DMS 273 treated with DMSO at 0.1 percent for 48 hours (cell line): ENCODE measurements at places on chromosomes 11 and 22.

GRCh38 chr22:36368359-36368983, 19.3 kb downstream of the MYH9 start:
- no peak for DNase-seq

DNA sequence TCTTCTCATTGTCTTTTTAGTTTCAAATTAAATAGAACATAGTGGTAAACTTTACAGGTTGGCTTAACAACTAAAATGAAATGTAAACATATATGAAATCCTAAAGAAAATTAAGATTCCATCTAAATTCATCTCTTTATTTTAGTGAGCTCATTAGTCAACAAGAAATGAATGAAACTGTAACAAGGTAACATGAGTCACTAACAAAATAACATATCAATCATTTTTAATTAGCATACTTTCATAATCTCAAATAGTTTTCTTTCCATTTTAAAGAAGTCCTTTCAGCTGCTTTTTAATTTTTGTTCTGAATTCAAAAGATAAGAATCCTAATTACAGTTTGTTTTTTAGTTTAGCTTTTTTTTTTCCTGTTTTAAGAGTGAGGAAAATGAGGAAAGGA, 688.6 kb upstream of the TENM4 start:
- DNase-seq: no peak

DNA sequence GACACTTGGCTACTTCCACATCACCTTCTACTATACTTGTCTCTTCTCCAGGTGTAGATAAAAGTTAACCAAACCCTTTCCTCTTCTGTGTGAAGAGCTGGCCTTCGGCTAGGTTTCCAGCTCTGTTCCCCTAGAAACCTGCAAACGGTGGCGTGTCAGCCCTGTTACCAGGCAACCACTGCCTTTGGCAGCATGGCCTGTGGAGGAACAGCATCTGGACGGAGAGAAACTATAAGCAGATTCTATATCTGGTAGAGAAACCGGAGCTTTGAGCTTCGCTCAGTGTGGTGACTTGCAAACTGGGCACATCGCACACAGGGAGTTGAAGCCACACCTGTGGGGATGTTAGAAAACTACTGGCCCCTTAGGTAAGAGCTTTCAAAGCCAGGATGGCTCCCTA, 35.9 kb downstream of the ARAP1 start:
- peak; percentile 31 for DNase-seq

DNA sequence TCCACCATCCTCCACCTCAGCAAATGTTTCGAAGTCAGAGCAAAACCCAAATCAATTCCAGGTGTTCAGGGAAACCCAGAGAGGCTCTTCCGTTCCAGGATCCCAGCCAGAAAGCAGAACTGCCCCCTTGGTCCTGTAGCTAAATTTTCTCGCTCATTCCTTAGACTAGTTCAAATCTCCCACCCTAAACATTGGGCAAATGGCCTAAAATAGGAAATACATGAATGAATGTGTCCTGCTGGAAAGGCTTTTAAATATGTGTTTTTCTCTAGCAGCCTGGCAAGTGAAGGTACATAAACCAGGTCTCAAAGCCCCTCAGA, 89.6 kb downstream of the ETS1 start:
- no peak for DNase-seq

DNA sequence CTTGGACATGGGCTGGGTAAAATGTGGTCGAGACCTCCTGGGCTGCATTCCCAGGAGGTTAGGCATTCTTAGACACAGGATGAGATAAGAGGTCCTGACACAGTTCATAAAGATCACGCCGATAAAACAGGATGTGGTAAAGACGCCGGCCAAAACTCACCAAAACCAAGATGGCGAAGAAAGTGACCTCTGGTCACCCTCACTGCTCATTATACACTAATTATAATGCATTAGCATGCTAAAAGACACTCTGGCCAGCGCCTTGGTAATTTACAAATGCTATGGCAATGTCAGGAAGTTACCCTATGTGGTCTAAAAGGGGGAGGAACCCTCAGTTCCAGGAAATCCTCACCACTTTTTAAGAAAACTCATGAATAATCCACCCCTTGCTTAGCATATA, 983.3 kb downstream of the OPCML start:
- no peak for DNase-seq

- DNase-seq: no peak
Measured at GRCh38 chr11:117062498-117062897, 35.7 kb downstream of the SIK3 start.

GRCh38 chr11:84675396-84676025, 951.6 kb downstream of the DLG2 start:
- DNase-seq: no peak

- no peak for DNase-seq
Measured at GRCh38 chr11:105023003-105023402, at the start of gene CASP5. Gene CASP5 (minus strand): TSS chr11:105023168. CDS start chr11:105023136, 32 bp downstream.

GRCh38 chr22:41725510-41726110, 26.3 kb downstream of the MEI1 start:
- DNase-seq: no peak

- DNase-seq: no peak
Measured at GRCh38 chr11:47083913-47084312, 92.8 kb downstream of the ARFGAP2 start.

DNA sequence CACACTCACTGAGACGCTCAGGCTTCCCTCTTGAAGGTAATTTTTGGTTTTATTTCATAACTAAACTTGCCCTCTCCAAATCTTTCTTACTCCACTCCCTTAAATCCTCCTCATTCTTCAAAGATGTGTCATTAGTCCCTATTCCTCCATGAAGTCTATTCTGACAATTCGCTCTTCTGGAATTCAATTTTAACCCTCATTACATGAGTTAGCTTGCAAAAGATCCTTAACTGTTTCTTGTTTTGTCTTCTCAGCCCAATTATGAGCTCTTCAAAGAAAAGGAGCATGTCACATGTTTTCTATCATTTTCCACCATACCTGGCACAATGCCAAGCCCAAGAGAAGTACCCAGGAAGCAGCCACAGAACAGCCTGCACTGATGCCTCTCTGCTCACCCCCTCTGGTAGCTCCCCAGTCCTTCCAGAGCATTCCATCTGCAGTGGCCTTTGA, 13.0 kb downstream of the GALNT18 start:
- no peak for DNase-seq

DNA sequence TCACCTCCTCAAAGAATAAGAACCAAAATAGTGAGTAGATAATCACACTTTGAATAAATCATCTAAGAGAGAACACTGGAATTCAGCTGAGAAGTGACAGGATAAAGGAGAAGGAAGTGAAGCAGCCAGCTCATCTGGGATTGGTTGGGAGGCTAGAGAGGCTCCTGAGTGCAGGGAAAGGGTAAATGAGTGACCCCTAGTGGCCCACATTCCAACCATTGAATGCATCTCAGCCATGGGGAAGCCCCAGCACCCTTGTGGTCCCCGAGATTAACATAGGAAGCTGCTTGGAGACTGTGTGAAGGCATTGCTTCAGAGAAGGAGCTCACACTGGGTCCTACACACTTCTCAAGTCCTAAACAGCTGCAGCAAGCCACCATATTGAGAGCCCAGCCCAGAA, 82.3 kb downstream of the JRKL start:
- DNase-seq: no peak

DNA sequence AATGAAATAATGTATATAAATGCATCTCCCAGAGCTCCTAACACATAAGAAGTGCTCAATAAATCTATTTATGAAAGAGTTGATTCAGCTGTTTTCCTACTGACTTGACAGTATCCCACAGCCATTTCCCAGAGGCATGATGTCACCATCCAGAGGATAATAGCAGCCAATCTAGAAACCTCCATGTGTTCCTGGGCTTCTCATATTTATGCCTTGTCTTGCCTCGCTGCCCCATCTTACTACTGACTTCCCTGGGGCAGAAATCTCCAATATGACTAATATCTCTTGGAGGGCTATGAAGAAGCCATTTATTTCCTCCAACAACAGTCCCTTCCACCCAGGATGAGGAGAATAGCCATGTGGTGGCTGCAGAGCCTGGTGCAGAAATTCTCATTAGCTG, 115.4 kb upstream of the NAV2 start:
- DNase-seq: no peak

- no peak for DNase-seq
Measured at GRCh38 chr11:116929414-116930090, 92.1 kb upstream of the APOA1 start.

DNA sequence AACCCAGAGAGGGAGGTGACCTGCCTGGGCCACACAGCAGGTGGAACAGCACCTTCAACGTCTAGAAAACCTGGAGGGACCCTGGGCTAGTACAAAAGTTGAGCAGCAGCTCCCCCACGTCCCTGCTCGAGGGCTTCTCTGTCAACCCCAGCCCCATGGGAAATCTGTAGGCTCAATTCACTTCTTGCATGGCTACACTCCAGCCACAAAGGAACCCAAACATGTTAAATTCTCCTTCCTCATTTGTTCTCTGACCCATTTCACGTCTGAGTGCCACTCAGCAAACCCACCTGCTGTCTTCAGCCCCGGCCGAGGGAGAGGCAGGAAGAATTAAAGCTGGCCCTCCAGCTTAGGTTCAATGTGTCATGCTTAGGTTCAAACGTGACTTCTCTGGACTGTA, 418.5 kb downstream of the MIAT start:
- no peak for DNase-seq

- no peak for DNase-seq
Measured at GRCh38 chr11:48083421-48083820, 103.1 kb downstream of the PTPRJ start.

DNA sequence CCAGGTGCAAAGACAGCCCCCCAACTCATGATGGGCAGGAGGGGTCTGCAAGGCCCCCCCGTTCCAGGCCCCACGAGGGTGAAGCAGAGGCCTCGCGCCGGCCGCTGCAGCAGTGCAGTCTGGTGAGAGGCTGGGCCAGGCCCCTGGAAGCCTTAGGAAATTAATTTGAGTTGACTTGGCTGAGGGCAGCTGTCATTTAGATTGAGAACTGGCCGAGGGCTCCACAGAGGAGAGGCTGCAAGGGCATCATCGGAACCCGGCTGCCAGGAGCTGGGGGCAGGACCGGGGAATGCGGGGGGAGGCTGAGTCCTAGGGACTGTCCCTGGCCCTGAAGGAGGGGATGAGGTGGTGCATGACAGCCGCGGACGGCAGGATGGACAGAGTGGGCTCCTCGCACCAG, 39.9 kb downstream of the MN1 start:
- no peak for DNase-seq

DNA sequence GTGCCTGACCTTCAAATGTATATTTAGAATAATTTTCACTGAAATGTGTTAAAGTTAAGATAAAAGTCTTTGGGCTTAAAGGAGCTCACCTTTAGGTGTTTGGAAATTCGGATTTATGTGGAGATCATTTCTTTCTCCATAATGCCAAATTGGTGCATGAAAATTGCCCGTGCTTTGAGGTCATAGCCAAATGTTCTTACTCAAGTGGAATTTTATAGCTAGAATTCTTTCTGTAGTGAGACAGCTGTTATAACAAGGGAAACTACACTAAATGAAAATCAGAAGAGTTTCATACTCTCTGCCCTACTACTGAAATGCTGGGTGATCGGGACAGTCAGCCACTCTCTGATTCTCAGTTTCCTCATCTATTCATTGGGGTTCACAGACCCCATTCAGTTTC, 89.5 kb upstream of the DBX1 start:
- DNase-seq: no peak

DNA sequence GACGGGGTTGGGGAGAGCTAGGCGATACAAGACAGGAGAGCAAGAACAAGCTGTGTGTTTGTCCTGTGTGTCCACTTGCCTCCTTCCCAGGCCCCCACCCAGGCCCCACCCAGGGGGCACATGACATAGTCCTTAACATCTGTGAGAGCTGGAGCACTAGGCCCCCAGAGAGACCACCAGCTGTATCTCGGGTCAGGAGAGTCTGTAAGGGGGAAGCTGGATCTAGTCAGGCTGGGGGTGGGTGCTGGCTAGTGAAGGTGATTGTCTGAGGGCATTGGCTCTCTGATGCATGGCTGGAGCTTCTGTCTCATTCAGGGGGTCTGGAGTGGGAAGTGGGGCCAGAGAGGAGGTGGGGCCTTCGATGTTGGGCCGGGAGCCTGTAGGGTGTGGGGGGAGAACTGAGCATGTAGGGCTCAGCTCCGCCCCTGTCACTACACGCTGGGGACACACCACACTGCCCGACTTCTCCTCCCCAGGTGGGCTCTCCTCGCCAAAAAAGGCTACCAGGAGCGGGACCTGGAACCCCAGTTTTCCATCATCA, 571 bp downstream of the P2RX6 start:
- DNase-seq: no peak

GRCh38 chr11:119622454-119623143, 106.4 kb downstream of the NECTIN1 start:
- DNase-seq: no peak

GRCh38 chr11:94998285-94998684, 24.8 kb downstream of the KDM4D start:
- DNase-seq: no peak

- DNase-seq: no peak
Measured at GRCh38 chr22:40345815-40346184, 500 bp upstream of the ADSL start.

DNA sequence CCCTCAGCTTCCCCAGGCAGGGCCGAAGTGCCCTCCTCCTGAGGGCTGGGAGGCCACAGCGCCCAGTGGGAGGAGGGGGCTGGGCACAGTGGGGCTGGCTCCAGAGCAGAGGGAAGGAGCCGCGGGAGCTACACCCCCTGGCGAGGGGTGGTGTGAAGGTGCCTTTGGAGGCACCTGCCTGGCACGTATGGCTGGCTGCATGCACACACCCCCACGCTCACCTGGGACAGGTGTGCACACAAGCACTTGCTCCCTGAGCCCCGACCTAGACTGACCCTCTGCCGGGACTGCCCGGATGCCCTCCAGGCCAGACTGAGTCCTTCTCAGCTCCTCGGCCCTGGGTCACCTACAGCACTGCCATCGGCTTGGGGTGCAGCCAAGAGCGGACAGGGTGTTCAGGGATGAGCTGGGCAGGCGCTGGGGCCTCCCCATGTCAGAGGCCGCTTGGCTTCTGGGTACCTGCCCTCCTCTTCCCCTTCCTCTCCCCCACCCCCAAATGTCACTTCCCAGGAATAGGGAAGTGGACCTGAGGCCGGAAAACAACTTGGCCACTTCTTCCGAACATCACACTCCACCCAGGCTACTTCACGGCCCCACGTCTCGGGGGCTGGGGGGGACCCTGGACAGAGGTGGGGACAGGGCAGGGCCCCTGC, 7.4 kb upstream of the PIM3 start:
- no peak for DNase-seq

- no peak for DNase-seq
Measured at GRCh38 chr22:43039800-43040199, 24.9 kb upstream of the PACSIN2 start.

DNA sequence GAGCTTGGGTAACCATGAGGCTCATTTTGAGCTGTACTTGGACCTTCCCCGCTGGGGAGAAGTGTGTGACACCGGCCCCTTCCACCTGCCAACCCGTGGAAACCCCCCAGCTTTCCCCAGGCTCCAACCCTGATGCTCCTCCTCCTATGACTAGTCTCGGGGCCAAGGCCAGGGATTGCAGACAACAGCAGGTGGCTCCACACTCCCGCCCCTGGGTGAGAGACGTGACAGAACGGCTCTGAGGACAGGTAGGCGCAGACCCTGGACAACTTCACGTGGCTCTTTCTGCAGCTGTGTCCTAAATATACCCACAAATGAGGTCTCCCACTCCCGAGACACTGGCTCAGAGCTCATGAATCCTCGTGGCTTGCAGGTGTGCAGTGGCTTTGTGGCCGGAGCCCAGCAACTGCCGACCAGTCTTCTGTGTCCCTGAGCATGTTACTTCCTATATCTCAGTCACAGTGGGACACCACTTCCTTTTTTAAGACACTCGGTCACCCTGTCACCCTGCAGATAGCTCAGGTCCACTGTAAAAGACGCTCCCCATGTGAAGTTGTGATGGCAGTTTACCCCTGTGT, 55.2 kb downstream of the NECTIN1 start:
- DNase-seq: no peak
